Stimulated activated CD4-positive, alpha-beta T cell treated with anti-CD3 and anti-CD28 coated beads, Interleukin-1b, Interleukin-23, amount 100 ng/mL, for 1 hour (primary cell): ENCODE measurements at places on chromosomes 3 and 15.

GRCh38 chr15:35557544-35557943 lies 11.6 kb upstream of the DPH6 start:
- DNase-seq = no peak

DNA sequence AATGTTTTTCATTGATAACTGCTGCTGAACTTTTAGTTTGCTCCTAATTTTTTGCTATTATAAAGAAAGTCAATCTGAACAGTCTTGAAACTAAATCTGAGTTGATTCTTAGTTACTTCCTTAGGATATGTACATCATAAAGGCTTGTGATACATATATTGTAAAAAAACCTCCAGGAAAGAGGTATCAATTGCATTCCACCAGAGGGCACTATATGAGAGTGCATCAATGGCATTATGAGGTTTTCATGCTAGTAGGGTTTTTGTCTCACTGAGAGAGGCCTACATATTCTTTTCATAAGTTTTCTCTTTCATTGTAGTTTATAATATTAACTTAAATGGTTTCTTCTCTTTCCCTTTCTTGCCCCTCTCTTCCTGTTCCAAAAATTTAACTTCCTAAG lies 46.9 kb downstream of the PIK3R4 start:
- no peak for DNase-seq

GRCh38 chr3:170003881-170004356 lies 33.9 kb upstream of the GPR160 start:
- no peak for DNase-seq

GRCh38 chr15:38872732-38873131 lies 308.1 kb upstream of the RASGRP1 start:
- no peak for DNase-seq

DNA sequence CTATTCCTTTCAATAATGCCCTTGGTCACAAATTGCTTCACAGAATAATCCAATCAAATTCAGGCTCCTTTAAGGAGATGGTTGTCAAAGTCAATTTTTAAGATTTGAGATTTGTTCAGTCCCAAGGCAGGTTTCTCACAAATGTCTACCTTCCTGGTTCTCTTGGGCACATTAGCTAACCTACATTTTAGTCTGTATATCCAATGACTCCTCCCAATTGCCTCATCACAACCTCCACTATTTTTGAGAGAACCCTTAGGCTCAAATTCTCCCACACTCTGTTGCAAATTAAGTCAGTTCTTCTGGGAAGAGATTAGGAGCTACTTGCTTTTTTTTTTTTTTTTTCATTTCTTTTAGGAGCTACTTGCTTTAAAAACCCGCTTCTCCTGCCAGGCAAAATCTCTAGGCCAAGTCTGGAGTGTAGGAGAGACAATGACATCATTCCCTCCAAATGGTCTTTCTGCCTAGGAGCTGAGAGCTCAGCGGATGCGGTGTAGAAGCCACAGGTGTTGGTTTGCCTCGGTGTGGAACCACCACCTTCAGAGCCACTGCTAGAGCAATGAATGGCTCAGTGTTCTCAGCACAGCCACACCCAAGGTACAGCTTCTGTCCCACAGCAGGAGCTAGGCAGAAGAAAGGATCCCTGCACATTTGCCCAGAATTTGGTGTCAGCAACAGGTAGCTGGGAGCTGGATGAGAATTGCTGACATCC lies 10.0 kb upstream of the INO80 start:
- DNase-seq = no peak

DNA sequence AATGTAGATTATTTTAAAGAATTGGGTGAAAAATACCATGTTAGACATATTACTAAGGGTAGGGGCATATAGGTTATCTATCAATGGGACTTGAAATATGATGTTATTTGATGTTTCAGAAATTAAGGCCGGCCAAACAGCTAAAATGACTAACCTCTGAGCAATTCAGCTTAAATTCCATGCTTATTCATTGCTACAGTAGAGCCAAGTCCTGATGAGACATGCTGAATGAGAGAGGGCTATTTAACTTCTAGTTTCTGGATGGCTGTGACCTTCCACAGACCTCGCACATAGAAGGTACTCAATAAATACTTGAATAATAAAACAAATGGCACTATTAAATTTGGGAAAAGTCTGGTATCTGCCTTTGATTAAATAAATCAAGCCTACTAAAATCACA lies 175.6 kb upstream of the WNT5A start:
- DNase-seq = no peak

- no peak for DNase-seq
Measured at GRCh38 chr3:155242342-155242741, 51.1 kb downstream of the STRIT1 start.

GRCh38 chr15:33045066-33045810 lies 149.3 kb downstream of the FMN1 start:
- DNase-seq = no peak

GRCh38 chr15:36278219-36278618 lies 301.2 kb upstream of the CDIN1 start:
- no peak for DNase-seq

DNA sequence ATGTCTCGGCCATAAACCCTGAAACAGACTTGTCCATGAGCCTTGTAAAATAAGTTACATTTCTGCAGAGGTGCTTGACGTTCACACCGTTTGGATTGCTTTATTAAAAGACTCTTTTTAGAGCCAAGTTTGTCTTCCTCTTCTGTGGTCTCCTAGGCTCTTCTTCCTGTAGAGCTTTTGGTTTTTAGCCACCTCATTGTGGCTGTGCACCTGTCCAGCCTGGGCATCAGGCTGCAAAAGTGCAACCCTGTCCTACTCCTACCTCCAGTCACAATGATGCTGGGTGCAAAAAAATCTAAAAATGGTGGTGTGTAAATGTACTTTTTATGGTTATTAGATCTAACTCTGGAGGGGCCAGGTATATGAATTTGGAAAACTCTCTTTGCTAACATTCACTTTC lies 2.8 kb upstream of the RIOX2 start:
- DNase-seq = no peak

GRCh38 chr3:136428167-136428566 lies 178.0 kb downstream of the PCCB start:
- no peak for DNase-seq

- no peak for DNase-seq
Measured at GRCh38 chr3:26768068-26768651, 145.6 kb downstream of the LRRC3B start.

DNA sequence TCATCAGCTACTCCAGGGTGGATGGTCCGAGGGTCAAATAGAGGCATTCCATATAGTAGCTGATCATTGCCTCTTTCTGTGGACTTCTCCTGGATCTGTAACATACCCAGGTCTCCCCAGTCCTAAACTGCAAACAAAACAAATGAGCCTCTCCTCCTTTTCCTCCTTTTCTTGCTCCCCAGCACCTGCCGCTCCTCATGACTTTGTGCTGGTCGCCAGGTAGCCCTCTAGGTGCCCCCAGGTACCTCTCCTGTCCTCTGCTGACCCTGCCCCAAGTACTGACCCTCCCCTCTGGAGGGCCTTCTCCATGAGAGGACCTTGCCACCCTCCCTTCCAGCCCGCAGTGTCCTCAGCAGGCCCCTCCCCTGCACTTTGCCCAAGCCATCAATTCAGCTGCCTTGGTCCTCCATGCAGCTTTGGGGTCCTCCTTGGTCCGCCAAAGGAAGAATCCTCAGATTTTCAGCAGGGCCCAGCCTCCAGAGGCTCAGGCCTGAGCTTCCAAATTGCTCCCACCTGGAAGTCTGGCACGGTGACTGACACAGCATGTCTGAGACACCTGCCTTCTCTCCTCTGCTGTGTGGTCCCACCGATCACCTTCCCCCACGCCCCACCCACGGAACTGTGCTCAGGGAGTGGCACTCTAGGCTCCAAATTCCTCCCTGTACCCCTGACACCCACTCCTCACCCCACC lies 111.0 kb downstream of the LRRK1 start:
- DNase-seq = no peak

DNA sequence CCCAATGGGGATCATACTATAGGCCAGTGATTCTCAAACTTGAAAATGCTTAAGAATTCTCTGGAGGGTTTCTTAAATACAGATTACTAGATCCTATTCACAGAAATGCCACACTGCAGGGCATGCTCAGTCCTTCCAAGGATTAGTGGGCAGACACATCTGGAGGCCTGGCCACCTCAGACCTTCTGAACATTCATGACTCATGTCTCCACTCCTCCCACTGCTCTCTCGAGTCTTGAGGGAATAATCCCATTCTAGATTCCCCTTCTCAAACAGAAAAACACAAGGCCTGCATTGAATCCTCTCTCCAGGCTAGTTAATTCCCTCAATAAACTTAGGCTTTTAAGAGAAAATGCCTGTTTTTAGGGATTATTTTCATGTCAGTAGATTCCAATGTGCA lies 22.1 kb downstream of the ZNF621 start:
- DNase-seq = no peak

GRCh38 chr15:22933641-22934061 lies 46.5 kb downstream of the CYFIP1 start:
- DNase-seq = no peak

GRCh38 chr3:149095487-149095886 lies 9.2 kb upstream of the HLTF start:
- DNase-seq = no peak

DNA sequence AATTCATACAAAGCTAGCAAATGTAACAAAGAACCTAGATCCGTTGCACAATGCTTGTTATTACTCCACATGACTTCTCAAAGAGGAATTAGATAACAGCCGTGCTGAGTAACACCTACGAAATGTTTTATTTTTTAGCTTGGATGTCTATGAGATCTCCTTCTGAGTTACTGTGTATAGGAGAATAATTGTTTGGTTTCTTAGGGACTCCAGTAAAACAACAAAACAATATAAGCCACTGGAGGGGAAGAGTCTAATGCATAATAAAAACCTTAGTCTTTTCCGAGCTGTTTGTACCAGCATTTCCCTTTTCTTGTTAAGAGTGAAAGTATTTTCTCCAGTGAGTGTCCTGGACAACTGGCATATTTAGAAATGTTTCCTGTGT lies 15.6 kb downstream of the SNAP23 start:
- DNase-seq = no peak

GRCh38 chr15:72124218-72124617 lies 6.0 kb downstream of the SENP8 start:
- DNase-seq = no peak
